ENCODE measurements at places on chromosomes 2 and 18. TPM values are rescaled to one million over a fixed set of nuclear protein-coding genes. Genes with fewer than 3 reads are reported as not detected.

Gene FIGN
- total RNA-seq: not detected

Gene SULT1C4
- not detected for total RNA-seq

Gene CAPN14
- 0.35 TPM for total RNA-seq

DNA sequence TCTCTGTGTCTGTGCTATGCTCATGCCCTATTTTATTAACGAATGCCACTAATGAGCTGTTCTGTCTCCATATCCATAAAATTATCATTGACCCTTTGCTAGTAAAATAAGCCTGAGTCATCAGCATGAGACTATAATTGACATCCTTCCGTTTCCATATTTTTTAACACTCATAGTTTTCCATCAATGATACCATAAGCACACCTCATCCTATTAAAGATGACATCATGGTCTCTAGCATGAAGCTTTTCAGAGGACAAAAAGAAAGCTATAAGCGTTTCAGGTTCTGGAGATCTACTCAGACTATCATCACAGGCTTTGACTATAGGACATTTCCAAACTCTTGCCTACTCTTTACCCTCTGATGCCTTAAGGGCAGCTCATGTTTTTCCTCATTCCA, 1.2 kb upstream of the DSC2 start:
- no peak overlapping the region for H3K4me3 ChIP-seq
- H3K27ac ChIP-seq: no peak overlapping the region
- H3K27me3 ChIP-seq: peaks cover 13% of the 10 kb centered on the region
- DNase-seq: no peak
- H3K36me3 ChIP-seq: no peaks in the 10 kb centered on the region
- no peaks in the 10 kb centered on the region for H3K4me1 ChIP-seq

- H3K27me3 ChIP-seq: peaks cover 2% of the 10 kb centered on the region
- peaks cover 38% of the 10 kb centered on the region for H3K4me1 ChIP-seq
- DNase-seq: no peak
- no peak overlapping the region for H3K4me3 ChIP-seq
These were observed 614 bp upstream of the FKBP1B start for GRCh38 chr2:24048769-24049484.

DNA sequence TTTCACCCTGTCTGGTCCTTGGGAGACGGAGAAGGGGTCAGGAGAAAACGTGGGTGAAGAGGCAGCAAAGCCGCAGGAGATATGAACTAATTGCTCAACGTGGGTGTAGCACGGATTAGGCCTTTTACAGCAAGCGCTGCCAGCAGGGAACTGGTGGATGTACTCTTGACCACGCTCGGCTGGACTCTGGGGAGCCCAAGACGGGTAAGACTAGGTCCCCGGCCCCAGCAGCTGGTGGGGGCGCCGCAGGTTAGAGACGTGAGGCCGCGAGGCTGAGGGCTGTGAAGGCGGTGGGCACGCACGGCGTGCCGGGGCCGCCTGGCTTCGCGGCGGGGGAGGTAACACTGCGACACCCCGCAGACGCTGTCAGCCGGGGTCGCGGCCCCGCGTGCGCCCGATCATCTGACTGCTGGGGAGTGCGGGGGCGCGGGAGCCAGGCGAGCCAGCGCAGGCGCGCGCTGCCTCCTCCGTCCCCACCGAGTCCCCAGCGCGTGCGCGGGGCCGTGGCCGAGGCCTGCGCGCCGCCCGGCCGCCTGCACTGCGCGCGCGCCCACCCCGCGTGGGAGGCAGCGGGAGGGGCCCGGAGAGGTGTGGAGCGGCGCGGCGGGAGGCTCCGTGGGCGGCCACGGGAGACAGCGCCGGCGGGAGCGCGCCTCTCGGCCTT, at the start of gene CLIP4:
TSS of gene CLIP4 (plus strand) at position 470 of the 664 bp plus-strand sequence. CDS start 5,974 bp downstream, outside the sequence.
- H3K27me3 ChIP-seq: peaks cover 6% of the 10 kb centered on the region
- DNase-seq: peak; percentile 60
- H3K4me1 ChIP-seq: peaks cover 62% of the 10 kb centered on the region
- peak within 1 kb of the TSS; percentile 84 for H3K4me3 ChIP-seq

GRCh38 chr2:226151157-226151556, 648.5 kb downstream of the IRS1 start:
- H3K36me3 ChIP-seq: no peaks in the 10 kb centered on the region
- H3K4me1 ChIP-seq: no peaks in the 10 kb centered on the region
- DNase-seq: no peak
- no peak overlapping the region for H3K4me3 ChIP-seq
- H3K27me3 ChIP-seq: no peaks in the 10 kb centered on the region
- H3K27ac ChIP-seq: no peak overlapping the region

GRCh38 chr2:162720559-162721271, 117.9 kb downstream of the KCNH7 start:
- H3K4me3 ChIP-seq: no peak overlapping the region
- no peaks in the 10 kb centered on the region for H3K4me1 ChIP-seq
- no peak for DNase-seq

- peaks cover 4% of the 10 kb centered on the region for H3K4me1 ChIP-seq
- no peak overlapping the region for H3K27ac ChIP-seq
- no peak for DNase-seq
- H3K36me3 ChIP-seq: no peaks in the 10 kb centered on the region
- H3K4me3 ChIP-seq: no peak overlapping the region
These were observed 26.9 kb downstream of the SGPP2 start for GRCh38 chr2:222451224-222451674.

- no peak overlapping the region for H3K4me3 ChIP-seq
- peaks cover 76% of the 10 kb centered on the region for H3K36me3 ChIP-seq
- H3K27me3 ChIP-seq: no peaks in the 10 kb centered on the region
These were observed 821.4 kb downstream of the RNF144A start for GRCh38 chr2:7738596-7738995.
